ENCODE measurements at places on chromosomes 16 and 17.

DNA sequence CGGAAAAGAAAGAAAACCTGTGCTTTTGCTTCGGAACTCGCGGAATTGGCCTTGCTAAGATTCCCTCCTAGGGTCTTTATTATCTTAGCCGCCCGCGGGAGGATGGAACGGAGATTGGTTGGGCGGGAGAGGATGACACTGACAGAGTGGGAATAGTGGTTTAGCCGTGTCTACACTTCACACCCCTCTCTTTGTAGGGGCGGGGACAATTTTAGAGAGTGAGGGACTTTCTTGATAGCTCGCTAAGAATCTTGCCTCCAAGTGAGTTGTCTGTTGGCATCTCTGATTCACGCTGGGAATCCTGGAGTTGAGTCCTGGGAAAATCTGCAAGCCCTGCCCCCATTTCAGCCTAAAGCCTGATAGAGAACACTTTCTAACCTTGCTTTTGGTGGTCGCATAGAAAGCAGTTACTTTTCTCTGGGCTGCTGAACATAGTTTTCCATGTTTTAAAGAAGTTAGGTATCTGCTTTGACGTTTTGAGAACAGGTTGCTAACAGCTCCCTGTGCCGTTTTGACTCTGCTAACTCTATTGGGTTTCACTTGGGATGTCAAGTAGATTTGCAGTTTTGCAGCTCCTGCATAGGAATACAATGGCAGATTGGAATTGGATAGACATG is 697 bp downstream of the NOL11 start:
- DNase-seq: peak; percentile 58

DNA sequence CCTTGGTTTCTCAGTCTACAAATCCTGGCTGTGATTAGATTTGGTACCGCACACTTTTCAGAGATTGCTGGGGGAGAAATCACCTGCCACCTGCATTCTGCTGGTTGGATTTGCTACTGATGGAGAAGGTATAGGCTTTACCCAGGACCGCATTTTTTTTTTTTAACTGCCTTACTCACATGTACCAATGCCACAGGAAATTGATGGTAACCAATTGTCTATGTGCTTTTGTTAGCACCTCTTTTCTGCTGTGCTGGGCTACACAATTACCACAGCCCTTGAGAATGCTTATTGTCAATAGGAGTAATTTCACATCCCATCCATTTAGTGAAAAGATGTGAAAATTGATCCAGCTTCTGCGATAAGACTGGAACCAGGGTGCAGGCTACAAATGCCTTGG is 74.4 kb upstream of the TANC2 start:
- DNase-seq: no peak

GRCh38 chr16:46822270-46822669 is 8.7 kb downstream of the C16orf87 start:
- no peak for DNase-seq

DNA sequence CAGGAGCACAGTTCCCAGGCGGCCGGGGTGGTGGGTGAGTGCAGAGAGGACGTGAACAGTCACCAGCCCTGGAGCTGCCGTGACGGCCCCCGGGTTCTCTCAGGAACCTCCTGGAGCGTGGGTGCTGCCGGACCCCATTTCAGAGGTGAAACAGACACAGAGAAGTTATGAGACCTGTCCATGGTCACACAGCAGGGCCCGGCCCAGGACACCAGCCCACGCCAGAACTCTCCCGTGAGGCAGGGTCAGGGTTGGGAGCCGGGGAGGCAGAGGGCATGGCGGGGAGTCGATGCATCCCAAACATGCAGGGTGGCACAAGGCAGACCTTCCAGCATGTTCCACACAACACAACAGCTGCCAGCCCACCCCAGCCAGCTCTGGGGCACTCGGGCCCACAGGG is 3.8 kb upstream of the PVALEF start:
- no peak for DNase-seq

- DNase-seq: no peak
Measured at GRCh38 chr17:58873926-58874325, 118.3 kb downstream of the PPM1E start.

GRCh38 chr17:35089586-35090296 is 26.2 kb upstream of the RFFL start:
- no peak for DNase-seq

GRCh38 chr17:72077326-72077960 is 43.4 kb upstream of the SOX9 start:
- DNase-seq: no peak

DNA sequence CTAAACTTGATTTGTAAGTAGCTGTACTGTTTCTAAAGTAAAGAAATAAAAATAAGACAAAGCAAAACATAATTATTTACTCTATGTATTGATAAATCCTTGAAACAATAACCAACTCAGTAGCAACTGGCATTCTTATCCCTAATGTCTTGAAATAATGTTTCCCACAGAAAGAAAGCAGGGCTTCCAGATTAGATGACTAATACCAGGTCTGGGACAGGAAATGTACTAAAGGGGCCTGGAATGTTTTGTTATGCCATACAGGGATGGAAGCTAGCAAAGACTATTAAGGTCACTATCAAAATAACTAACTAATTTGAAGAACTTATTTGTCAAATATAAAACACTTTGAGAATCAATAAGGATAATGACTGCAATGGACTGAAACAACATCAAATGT is 82.1 kb downstream of the CFDP1 start:
- no peak for DNase-seq
